ENCODE measurements at places on chromosomes 3 and 15.
A peak's percentile ranks its signal among the peaks of the same experiment; 100 is the strongest.

GRCh38 chr3:14424711-14425580 lies 22.5 kb downstream of the SLC6A6 start:
- peak; percentile 53 for DNase-seq

- DNase-seq, result no peak
Measured at GRCh38 chr3:63960048-63960711, 48.0 kb upstream of the SCAANT1 start.

DNA sequence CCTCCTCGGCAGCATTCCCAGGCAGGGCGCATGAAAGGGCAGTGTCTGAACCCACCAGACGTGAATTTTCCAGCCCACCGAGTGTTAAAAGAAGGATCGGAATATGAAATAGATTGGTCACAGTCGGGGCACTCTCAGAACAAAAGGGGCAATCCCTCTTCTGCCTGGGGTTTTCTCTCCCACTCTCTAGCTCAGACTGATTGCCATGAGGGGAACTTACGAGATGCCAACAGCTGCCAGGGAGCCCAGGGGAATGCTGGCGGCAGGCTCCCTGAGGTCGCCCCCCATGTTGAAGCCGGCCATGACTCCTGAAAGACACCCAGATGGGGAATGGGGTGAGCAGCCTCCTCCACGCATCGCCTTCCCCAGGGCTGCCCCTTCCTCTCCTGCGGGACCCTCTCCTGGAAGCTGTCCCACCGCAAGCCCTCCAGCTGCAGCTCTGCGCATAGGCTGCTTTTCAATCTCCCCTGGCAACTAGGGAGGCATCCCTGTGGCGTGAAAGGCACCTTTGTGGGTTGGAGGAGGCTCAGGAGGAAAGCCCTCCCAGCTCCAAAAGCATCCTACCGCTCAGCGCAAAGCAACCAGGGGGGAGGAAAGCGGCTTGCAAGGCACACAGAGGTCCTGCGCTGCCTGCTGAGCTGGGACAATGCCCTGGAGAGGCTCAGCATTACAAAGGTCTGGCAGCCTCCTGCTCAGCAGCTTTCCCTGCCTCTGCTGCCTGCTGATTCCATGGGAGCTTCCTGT lies 64.8 kb upstream of the HEG1 start:
- DNase-seq, result no peak

DNA sequence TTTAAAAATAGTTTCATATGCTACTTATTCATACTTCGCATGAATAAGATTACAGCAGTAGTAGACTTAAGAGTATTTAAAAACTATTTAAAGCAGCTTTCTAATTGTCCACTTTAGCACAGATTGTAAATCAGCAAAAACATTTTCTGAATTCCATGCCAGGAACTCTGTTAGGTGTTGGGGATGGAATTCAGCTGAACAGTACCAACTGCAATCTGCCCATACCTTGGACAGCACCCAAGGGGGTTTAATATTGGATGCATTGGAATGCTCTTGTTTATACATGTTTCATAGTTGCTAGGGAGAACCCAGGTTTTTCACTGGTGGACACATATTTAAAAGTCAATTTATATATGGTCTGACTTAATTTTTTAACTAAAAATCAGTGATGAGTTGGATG lies 74.8 kb downstream of the PPM1L start:
- no peak for DNase-seq

DNA sequence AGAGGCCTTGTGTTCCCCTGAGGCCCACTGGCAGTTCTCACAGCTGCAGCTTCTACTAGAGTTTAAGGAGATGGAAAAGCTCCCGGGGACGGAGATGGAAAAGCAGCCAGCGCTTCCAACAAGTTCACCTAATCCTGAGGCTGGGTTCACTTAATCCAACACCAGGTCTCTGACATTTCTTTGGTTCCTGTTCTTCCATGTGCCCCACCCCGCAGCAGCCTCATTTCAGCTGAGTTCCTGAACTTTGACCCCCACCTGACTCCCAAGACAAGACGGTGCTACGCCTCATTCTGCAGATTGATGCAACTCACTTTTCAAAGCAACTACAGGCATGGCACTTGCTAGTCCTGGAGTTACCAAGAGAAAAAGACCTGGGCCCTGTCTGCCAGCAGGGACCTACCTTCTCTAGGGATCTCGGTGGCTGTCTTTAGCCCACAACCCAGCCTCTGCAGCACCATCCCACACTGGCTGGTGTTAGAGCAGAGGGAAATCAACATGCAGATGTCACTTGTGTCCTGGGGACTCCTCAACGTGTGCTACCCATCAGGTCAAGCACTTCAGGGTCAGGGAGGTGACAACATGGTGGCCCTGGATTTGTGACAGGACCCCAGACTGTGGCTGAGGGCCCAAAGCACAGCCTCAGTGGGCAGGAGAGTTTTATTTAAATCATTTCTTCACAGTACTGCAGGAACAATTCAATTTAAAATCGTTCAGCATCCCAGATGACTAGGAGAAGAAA lies 406.1 kb downstream of the VPS13C start:
- no peak for DNase-seq

- DNase-seq, result no peak
Measured at GRCh38 chr3:196625331-196625730, 14.2 kb upstream of the NRROS start.

DNA sequence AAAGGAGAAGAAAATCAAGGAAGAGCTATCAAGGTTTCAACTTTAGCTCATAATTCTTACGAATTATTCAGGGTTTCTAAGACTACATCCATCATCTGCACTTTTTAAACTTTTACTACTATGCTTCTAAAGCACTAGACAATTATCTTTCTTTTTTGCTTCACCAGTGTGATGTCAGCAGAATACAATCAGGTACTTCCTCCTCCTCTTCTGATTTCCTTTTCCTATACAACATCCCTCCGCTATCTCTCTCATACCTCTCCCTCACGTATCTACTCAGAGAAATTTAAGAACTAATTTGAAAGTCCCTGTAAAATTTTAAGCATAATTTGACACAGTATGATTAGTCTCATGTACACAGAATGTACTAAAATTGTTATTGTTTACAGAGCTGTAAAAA lies 47.3 kb upstream of the USP50 start:
- DNase-seq, result no peak

DNA sequence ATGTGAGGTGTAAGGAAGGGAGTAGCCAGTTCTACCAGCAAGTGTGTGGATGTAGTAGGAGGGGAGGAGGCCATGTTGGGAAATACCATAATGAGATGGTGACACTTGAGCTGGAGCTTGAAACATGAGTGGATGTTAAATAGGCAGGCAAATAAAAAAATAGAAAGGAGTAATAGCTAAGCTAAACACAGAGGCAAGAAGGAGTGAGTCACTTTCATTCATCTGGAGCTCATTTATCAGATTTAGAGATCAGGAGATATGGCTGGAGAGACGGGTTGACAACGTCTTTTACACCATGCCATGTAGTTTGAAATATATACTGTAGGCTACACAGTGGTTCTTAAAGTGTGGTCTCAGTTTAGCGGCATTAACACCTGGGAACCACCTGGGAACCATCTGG lies 390.5 kb downstream of the DIPK2A start:
- no peak for DNase-seq

- DNase-seq, result no peak
Measured at GRCh38 chr3:48859206-48859605, 11.5 kb upstream of the PRKAR2A start.

DNA sequence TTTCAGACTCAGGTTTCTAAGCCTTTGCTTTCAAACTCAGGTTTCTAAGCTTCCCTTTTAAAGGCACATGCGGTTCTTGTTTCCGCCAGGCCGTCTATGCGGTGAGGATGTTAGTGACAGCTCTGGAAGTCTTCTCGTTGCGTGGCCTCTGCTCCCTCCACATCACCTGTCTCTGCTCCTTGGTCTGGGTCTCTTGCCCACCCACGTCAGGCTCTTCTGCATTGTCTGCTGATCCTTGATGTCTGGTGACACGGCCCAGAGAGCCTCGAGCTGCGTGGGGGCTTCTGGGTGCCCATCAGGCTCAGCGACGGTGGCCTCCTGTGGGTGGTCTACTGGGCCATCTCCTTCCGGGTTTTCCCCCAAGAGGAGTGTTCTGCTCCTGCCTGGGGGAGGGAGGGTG lies 30.5 kb downstream of the KLF13 start:
- no peak for DNase-seq

DNA sequence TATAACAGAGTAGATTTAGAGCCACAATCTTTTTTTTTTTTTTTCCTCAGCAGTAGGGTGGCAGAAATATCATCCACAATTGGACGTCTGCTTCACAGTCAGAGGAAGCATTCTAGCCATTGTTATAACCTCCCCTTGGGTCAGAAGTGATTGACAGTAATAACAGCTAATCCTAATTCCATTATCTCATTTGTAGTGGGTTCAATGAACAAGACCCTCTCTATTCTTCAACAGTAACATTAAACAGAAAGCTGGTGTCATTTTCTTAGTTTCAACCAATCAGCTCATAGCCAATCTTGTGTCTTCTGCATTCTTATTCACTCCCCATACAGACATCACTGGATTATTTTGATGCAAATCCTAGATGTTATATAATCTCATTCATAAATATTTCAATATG lies 44.6 kb downstream of the QTRT2 start:
- DNase-seq, result no peak

- peak; percentile 23 for DNase-seq
Measured at GRCh38 chr3:195250473-195251251, 20.3 kb downstream of the XXYLT1 start.

DNA sequence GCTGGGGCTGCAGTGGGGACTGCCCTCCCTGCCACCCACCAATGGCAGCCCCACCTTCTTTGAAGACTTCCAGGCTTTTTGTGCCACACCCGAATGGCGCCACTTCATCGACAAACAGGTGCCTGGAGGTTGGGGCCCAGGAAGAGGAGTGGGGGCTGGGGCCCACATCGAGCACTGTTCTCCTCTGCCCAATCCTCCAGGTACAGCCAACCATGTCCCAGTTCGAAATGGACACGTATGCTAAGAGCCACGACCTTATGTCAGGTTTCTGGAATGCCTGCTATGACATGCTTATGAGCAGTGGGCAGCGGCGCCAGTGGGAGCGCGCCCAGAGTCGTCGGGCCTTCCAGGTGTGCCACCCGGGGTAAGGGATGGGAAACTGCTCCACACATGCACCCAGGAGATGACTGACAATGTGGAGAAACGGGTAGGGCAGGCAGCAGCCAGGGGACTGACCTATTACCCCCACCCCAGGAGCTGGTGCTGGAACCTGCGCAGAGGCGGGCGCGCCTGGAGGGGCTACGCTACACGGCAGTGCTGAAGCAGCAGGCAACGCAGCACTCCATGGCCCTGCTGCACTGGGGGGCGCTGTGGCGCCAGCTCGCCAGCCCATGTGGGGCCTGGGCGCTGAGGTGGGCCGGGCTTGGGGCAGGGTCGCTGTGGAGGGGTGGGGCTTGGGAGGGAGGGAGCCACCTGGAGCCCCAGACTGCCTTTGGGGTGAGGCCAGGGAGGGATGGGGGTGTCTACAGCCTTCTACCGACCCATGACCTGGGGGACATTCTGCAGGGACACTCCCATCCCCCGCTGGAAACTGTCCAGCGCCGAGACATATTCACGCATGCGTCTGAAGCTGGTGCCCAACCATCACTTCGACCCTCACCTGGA lies 22.9 kb downstream of the NBEAL2 start:
- DNase-seq, result no peak

- no peak for DNase-seq
Measured at GRCh38 chr3:5010706-5011554, 31.7 kb downstream of the BHLHE40 start.

DNA sequence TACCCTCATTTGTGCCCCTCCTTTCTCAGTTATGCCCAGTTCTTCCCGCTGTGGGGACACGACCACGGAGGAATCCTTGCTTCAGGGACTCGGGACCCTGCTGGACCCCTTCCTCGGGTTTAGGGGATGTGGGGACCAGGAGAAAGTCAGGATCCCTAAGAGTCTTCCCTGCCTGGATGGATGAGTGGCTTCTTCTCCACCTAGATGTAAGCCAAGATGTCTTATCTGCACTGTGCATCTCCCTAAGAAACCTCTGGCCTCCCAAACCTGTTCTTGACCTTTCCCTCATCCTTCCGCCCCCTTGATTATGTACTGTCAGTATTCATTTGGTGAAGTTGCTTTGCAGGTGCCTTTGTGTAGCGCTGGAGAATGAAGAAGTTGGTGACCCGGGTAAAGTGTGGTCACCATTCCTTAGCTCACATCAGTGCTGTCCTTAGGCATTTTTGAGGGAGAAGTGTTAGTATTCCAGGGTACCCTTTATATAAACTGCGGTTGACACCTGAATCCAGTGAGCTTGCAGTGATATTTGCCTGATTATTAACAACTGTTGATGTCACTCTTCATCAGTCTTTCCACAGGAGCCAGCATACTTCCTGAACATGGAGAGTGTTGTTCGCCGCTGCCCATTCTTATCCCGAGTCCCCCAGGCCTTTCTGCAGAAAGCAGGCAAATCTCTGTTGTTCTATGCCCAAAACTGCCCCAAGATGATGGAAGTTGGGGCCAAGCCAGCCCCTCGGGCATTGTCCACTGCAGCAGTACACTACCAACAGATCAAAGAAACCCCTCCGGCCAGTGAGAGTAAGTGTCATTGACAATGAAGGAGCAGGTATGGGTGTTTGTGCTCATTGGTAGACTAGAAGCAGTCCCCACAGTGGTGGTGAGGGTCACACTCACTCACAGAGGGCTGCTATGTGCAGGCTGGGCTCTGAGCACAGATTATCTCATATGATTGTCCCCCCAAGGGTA lies 966 bp downstream of the ALAS1 start:
- DNase-seq, result no peak

GRCh38 chr3:114660808-114661207 lies 367.0 kb downstream of the TIGIT start:
- no peak for DNase-seq

GRCh38 chr3:134373271-134374104 lies 759 bp downstream of the AMOTL2 start:
- DNase-seq, result no peak

DNA sequence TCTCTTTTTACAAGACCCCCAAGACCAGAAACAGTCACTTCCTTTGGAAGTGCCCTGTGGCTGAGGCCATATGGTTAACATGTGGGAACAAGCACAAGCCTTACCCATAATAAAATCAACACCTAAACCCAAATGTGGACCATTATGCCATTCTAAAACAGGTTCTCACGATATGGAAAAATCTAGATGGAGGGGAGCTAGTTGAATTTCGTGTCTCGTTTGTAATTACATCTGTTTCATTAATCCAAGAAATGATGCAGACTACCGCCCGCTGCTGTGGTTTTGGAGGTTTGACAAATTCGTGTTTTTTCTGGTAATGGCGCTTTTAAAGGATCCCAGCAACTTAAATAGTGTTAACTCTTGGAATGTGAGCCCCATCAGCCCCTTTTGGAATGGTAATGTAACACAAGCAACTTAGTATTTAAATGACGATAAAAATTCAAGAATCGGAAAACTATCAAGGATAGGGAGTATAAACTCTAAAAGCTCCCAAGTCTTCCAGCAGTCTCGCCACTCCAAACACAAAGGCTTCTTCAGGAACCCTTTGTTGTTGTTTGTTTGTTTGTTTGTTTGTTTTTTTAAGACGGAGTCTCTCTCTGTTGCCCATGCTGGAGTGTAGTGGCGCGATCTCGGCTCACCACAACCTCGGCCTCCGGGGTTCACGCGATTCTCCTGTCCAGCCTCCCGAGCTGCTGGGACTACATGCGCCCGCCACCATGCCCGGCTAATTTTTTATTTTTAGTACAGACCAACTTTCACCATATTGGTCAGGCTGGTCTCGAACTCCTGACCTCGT lies 1.1 kb downstream of the CNBP start:
- DNase-seq, result peak; percentile 55

GRCh38 chr15:79570004-79570403 lies 137.9 kb downstream of the MINAR1 start:
- no peak for DNase-seq

- DNase-seq, result no peak
Measured at GRCh38 chr3:16888785-16889607, 4.2 kb downstream of the PLCL2 start.

- no peak for DNase-seq
Measured at GRCh38 chr15:80480171-80480811, 76.1 kb downstream of the ARNT2 start.

GRCh38 chr15:99002226-99002625 lies 5.4 kb downstream of the PGPEP1L start:
- no peak for DNase-seq

All from stimulated activated CD8-positive, alpha-beta memory T cell treated with anti-CD3 and anti-CD28 coated beads, Interleukin-4, amount 100 ng/mL, for 48 hours (primary cell).